ENCODE measurements at places on chromosomes 13 and 19. TPM values are rescaled to one million over a fixed set of nuclear protein-coding genes. Genes with fewer than 3 reads are reported as not detected.

Gene NTF4
- not detected for total RNA-seq

DNA sequence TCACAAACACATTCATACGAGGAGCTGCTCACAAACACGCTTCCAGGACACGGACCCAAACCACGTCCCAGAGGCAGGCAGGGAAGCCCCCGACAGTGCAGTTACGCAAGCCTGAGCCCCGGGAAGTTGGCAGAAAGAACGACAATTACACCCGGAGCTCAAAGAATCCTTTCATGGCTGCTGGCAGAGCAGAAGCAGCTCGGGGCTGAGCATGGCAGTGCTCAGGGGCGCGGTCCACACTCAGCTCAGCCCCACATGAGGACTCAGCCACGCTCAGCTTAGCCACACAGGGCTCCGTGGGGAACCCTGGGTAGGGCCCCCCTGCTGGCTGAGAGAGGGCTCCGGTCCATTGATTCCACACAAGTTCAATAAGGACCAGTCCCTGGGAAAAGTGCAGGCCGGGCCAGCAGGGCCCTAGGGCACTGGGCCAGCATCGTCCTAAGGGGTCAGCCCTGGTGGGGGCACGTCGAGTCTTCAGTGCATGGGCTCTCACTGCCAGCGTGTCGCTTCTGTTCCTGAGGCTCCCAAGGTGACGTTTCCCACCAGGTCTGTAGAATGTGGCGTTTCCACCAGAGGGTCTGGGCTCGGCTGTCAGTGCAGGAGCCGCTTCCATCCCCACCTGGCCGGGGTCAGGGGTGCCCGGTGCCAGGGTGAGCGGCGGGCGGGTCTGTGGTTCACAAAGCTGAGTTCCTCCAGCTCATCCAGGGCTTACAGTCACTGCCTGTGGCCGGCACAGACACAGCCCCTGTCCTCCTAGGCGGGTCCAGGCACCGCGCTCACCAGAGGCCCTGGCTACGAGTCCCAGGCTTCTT lies 23.1 kb downstream of the GAS6 start:
- no peak for DNase-seq

GRCh38 chr13:49669735-49670309 lies 21.5 kb downstream of the EBPL start:
- peak; percentile 73 for DNase-seq

Gene GRK1
- not detected for total RNA-seq

GRCh38 chr13:61727767-61728166 lies 312.1 kb upstream of the PCDH20 start:
- no peak for DNase-seq

DNA sequence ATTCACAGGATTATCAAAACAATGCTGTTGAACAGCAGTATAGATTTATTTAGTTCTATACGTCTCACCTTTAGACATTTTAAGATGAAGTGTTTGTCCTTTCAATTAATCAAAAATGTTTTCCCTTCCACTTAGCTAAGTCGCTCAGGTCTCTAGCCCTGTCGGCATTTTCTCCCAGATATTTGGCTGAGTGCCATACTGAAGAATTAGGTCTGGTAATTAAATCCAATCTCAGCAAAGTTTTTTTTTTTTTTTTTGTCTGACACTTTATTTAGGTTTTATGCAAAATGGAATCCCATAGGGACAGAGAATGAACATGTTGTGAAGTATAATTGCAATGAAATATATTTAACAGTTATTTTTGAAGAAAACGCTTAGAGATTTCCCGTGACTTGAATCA lies 44.1 kb downstream of the RFC3 start:
- DNase-seq: no peak

Gene PCP2
- total RNA-seq: not detected

Measured in fibroblast of villous mesenchyme (primary cell).